ENCODE measurements at places on chromosomes 12 and 14. TPM values are rescaled to one million over a fixed set of nuclear protein-coding genes. Genes with fewer than 3 reads are reported as not detected.

Gene OR5AU1
- under 0.01 TPM for total RNA-seq

Gene ARHGDIB
- 13.4 TPM for total RNA-seq

Gene SCNN1A
- 277 TPM for total RNA-seq

- no peak for DNase-seq
Observed at GRCh38 chr14:48937541-48938195, 648.5 kb downstream of the RPS29 start.

Gene ABHD12B
- total RNA-seq = not detected

Measured in stomach (tissue), 19 donors.